Ureter (tissue), 1 donor: ENCODE measurements at places on chromosomes 1 and 21. TPM values are rescaled to one million over a fixed set of nuclear protein-coding genes. Genes with fewer than 3 reads are reported as not detected.

The SELP gene
- total RNA-seq, result 24.0 TPM

The CA6 gene
- not detected for total RNA-seq

The SEMA6C gene
- total RNA-seq, result 6.2 TPM

The SYDE2 gene
- 17.0 TPM for total RNA-seq

The CASP9 gene
- 16.8 TPM for total RNA-seq
